Activated T-helper 1 cell treated with anti-CD3 and anti-CD28 coated beads, Interleukin-12 subunit alpha, Interleukin-12 subunit beta, Interleukin-2, Interleukin-4 antibody, amounts not matched to agents 30 ng/mL and 10 ng/mL and 1 ng/mL, durations not matched to agents 14 hours and 24 hours and 36 hours (primary cell): ENCODE measurements at places on chromosomes 2 and 18.

DNA sequence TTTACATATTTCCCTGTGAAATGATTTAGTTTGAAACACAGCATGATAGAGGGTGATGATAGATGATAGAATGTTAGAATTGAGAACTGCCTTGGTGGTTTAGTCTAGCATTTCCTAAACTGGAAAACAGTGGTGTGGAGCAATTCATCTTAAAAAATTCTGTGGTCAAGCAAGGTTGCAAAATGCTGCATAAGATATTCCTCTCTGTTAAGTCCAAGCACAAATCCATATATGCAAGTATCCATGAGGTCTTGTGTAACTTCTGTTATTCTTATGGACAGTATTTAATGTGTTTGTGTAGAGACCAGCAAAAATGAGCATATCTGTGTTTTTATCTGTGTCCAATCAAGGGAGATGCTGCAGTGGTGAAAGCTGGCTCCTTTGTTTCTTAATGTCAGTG, 30.0 kb downstream of the CPS1 start:
- no peaks in the 10 kb centered on the region for H3K27me3 ChIP-seq
- no peak for DNase-seq
- H3K36me3 ChIP-seq = no peaks in the 10 kb centered on the region
- no peaks in the 10 kb centered on the region for H3K4me1 ChIP-seq

- no peaks in the 10 kb centered on the region for H3K4me1 ChIP-seq
- no peak overlapping the region for H3K27ac ChIP-seq
- no peak overlapping the region for H3K4me3 ChIP-seq
- DNase-seq = no peak
- H3K27me3 ChIP-seq = no peaks in the 10 kb centered on the region
These were observed 249.4 kb downstream of the EXOC6B start for GRCh38 chr2:72576459-72576858.

DNA sequence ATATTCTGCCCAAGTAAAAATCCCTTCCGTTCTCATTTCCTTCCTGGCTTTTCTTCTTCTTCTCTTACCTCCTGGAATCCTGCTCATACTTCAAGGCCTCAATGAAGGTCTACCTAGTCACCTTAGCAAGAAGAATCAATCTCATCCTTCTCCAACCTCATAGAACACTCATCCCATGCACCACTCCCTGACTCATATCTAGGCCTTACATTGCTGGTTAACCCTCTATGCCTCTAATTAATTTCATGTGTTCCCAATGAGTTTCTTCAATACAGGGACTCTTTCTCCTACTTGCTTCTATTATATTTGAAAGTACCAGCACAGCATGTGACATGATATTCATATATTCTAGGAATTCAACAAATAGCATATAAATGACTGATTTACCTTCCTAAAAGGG, 63.0 kb downstream of the BCL11A start:
- no peaks in the 10 kb centered on the region for H3K36me3 ChIP-seq
- no peak overlapping the region for H3K4me3 ChIP-seq
- H3K27me3 ChIP-seq = peaks cover 2% of the 10 kb centered on the region
- H3K27ac ChIP-seq = no peak overlapping the region

GRCh38 chr2:25115902-25116301, 52.5 kb downstream of the POMC start:
- H3K4me1 ChIP-seq = no peaks in the 10 kb centered on the region
- H3K27ac ChIP-seq = no peak overlapping the region
- H3K27me3 ChIP-seq = peaks cover 2% of the 10 kb centered on the region
- H3K4me3 ChIP-seq = no peak overlapping the region
- DNase-seq = no peak
- no peaks in the 10 kb centered on the region for H3K36me3 ChIP-seq

GRCh38 chr2:120220756-120221155, 2.4 kb downstream of the TMEM185B start:
- H3K27me3 ChIP-seq = peaks cover 2% of the 10 kb centered on the region
- H3K4me3 ChIP-seq = peak overlapping the region; percentile 83
- H3K36me3 ChIP-seq = peaks cover 56% of the 10 kb centered on the region
- peaks cover 57% of the 10 kb centered on the region for H3K4me1 ChIP-seq
- DNase-seq = no peak
- peak overlapping the region; percentile 58 for H3K27ac ChIP-seq

DNA sequence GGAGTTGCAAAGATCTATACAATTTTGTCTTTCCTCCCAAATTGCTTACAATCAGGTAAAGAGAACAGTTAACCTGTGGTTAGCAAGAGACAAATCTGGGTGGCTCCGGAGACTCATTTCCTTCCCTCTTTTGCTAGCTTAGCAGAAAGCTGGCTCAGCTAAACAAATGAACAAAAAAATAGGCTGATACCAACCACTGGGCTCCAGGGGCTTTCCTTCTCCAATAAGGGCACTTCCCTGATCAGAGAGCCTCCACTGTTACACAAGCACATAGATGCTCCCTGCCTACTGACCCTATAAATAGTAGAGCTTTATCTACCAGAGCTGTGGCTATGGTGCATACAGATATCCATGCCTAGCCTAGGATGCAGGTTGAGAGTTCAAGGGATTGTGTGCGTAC, 90.1 kb upstream of the ARL5A start:
- peaks cover 2% of the 10 kb centered on the region for H3K27me3 ChIP-seq
- no peaks in the 10 kb centered on the region for H3K4me1 ChIP-seq
- no peak overlapping the region for H3K27ac ChIP-seq
- H3K4me3 ChIP-seq = no peak overlapping the region

DNA sequence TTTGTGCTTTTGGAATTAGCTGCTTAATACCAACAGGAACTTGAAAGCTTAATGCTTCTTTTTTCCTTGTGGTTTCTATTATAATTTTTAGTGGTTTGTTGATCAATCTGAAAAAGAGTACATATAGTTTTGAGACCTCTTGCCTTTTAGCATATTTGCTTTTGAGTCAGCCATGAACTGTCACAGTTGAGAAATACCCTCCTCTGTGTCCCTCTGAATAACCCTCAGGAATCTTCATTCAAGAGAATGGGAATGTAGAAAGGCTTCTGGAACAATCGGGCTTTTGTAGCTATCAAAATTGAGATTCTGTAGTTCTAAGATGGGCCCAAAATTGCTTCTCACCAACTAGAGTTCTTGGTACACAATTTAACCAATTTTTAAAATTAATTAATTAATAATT, 451.1 kb upstream of the TRIB2 start:
- H3K4me3 ChIP-seq = no peak overlapping the region
- peaks cover 1% of the 10 kb centered on the region for H3K36me3 ChIP-seq
- H3K4me1 ChIP-seq = peaks cover 6% of the 10 kb centered on the region
- H3K27me3 ChIP-seq = peaks cover 8% of the 10 kb centered on the region
- no peak overlapping the region for H3K27ac ChIP-seq

DNA sequence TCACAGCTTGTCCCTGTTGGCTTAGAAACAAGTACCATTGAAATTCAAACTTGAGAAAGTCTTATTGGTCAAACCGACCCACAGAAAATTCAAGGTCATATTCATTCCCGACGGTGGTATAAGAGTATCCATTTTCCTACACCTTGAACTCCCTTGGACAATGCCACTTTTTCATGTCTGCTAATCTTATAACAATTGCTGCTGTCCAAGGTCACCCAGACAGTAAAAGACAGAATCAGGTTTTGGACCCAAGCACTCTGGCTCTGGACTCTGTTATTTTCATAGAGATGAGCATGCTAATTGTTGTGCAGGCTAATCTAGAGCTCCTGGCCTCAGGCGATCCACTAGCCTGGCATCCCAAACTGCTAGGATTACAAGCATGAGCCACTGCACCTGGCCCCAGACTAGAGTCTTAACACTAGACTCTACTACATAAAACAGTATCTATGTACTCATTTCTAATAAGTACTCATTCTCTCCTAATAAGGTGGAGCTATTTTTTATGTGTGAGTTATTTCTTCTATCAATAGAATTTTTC, 57.8 kb downstream of the C2orf76 start:
- no peaks in the 10 kb centered on the region for H3K4me1 ChIP-seq
- H3K4me3 ChIP-seq = no peak overlapping the region
- H3K27me3 ChIP-seq = no peaks in the 10 kb centered on the region
- no peaks in the 10 kb centered on the region for H3K36me3 ChIP-seq
- H3K27ac ChIP-seq = no peak overlapping the region
- DNase-seq = no peak

DNA sequence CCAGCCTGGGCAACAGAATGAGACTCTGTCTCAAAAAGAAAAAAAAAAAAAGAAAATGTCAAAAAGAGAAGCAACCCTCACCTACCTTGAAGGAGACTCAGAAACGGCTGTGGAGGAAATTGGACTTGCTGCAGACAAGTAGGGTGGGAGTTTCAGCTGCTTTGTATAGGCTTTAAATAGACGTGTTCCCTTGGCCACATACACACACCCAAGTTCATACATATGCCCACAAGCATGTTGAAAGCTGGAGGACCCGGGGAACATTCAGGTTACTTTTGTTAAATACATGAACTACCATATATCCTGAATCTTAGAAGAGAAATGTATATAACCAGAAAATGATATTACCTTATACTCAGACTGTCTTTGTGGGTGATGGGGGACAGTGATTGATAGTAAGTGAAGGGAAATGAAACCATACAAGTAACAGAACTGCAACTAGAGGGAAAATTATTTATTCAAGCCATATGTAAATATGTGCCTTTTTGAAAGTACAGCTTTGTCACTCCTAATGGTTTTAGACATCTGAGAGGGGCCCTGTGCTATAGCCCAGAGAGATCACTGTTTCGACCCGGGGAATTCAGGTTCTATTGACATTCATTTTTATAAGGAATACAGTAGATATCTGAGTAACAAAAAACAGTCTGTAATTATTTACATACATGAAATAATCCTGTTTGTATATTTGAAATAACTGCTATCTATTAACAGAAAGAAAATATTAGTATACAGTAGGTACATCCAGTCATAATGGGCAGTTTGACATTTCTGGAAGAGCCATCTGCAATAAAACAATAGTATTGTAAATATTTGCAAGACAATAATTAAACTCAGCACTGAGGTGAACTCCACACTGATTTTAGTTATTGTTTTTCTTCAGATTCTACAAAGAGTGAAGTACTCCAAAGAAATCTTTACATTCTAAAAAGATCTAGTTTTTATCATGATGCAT, 48.0 kb upstream of the TGIF1 start:
- DNase-seq = no peak
- H3K4me1 ChIP-seq = peaks cover 4% of the 10 kb centered on the region
- no peak overlapping the region for H3K27ac ChIP-seq
- no peaks in the 10 kb centered on the region for H3K27me3 ChIP-seq
- peaks cover 1% of the 10 kb centered on the region for H3K36me3 ChIP-seq

DNA sequence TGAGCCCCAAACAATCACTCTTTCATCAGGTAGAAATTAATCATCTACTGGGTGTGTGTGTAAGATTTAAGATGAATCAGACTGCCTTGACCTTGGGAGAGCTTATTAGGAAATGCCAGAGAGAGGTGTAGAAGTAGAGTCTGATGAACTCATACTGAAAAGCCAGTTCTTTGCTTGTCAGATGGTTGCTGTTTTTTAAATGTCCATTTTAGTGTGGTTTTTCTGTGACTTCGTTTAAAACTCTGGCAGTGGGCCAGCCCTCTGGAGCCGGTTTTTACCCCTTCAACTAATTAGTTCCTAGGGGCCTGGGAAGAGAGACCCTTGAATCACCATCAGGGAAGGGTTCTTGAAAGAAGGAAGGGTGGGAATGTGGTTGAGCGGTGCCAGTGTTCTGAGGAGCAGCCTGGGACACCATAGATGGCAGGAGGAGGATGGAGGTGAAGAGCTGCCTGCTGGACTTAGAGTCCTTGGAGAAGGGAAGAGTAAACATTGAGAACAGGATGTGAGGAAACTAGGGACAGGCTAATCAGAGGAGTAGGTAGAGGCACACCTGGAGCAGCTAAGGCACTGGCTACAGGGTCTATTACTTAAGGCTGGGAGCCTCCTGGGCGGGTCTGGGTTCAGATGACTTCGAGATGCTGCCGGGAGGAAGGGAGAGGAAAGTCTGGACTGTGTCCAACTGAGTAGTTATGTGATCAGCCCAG, 66.1 kb downstream of the LRRFIP1 start:
- H3K27ac ChIP-seq = peak overlapping the region; percentile 98
- H3K4me3 ChIP-seq = peak overlapping the region; percentile 99
- no peaks in the 10 kb centered on the region for H3K27me3 ChIP-seq
- peaks cover 71% of the 10 kb centered on the region for H3K4me1 ChIP-seq
- peaks cover 11% of the 10 kb centered on the region for H3K36me3 ChIP-seq
- DNase-seq = no peak

DNA sequence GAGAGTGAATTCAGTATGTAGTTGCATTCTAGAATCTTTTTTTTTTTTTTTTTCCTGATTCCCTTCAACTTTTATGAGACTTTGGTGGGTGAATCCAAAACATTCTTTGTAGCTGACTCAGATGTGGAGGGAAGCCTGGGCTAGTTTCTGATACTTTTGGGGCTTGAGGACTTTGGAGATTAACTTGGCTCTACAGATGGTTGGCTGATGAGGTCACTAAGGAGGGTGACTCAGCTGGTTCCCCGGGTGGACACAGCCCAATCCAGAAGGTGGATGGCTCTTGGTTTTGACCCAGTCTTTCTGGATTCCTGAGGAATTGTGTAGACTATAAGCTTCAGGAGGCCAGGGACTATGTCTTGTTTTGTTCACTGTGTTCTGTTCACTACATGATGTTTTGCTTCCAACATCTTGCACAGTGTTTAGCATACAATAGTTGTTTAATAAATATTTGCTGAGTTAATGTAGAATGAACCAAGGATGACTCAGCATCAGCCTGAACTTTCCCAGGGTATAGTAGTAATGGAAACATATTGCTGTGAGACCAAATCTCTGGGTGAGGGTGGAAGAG, 30.5 kb downstream of the LAMA3 start:
- peaks cover 30% of the 10 kb centered on the region for H3K27me3 ChIP-seq
- H3K27ac ChIP-seq = no peak overlapping the region
- H3K4me1 ChIP-seq = no peaks in the 10 kb centered on the region
- DNase-seq = no peak

DNA sequence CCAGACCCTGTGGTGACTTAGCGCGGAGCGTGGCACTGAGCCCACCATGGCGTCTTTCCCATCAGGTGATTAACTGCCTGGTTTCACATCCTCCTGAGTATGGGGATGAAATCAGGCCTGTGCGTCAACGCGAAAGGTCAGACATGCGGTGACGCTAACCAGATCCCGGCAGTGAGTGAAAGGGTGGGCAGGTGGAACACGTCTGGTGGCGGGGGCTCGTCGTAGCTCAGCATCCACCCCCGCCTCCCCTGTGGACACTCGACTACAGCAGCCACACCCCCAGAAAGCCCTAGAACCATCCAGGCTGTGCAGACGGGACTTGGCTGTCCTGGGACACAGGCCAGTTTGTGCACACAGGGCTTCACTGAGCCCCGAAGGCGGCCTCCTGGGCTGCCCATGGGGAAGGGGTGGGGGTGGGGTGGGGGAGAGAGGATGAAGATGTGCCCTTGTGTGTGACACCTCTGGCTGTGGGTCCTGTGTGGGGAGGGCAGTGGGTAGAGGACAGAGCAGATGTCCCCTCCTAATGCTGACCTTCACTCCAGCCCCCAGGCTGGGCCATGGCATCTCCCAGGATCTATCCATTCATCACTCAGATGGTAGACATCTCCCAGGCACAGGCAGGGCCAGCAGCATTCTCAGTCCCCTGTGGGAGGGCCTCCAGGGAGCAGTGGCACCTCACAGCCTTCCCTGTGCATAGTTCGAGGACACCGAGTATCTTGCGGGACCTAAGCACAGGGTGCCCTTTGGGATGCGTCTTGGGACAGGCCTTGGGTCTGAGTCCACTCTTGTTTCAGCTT, 27.5 kb downstream of the RAMP1 start:
- no peak for DNase-seq
- peaks cover 6% of the 10 kb centered on the region for H3K36me3 ChIP-seq
- peaks cover 2% of the 10 kb centered on the region for H3K27me3 ChIP-seq
- H3K4me3 ChIP-seq = no peak overlapping the region
- H3K4me1 ChIP-seq = peaks cover 8% of the 10 kb centered on the region
- H3K27ac ChIP-seq = no peak overlapping the region
